ENCODE measurements at places on chromosomes 11 and 22.

GRCh38 chr11:108788565-108789199 is 123.8 kb downstream of the DDX10 start:
- DNase-seq: no peak

DNA sequence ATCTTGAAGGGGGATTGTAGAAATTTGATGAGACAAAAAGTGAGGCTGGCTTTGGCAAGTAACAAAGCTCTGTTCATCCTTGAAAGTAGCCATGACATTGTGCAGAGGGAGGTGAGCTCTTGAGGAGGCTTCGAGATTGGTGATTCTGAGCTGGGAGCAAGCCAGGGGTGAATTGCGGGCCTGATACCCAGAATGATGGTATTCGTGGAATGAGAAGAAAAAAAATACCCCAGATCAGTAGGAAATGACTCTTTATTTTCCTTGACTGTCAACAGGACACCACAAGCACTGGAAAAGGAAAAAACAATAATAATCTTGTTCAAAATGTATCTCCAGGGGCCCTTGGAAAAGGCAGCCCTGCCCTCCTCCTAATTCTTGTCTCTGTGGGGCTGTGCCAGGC is 62.7 kb downstream of the TSPAN18 start:
- DNase-seq: no peak

- DNase-seq: no peak
Observed at GRCh38 chr22:46175631-46176030, 25.3 kb downstream of the PPARA start.

DNA sequence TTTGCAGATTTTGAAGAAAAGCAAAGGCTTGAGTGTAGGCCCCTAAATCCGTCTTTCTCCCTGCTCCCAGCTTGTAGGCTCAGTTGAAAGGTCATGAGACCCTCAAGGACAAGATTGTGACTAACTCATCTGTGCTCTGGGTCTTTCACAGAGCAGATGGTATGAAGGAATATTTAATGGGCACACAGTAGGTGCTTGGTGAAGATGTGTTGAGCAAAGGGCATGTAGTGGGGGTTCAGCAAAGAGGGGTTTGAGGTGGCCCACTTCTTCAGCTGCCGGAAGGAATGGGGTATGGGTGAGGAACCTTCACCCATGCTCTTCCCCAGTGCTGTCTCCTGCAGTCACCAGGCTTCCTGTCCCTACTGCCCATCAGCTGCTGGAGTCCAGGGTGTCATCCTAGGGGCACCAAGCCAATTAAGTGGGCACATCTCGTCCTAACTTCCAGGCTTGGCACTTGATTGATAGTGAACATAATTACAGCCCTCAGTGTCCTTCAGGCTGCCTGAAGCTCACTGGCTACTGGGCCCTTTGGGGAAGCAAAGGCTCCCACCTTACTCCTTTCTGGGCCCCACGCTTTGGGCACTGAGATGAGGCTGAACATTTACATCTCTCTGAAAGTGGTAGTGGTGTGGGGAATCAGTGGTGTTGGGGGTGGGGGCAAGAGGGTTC is 15.0 kb downstream of the DGAT2 start:
- no peak for DNase-seq

GRCh38 chr11:122853971-122854446 is 15.7 kb downstream of the CRTAM start:
- peak; percentile 70 for DNase-seq
